ENCODE measurements at places on chromosomes 3 and 15.
A peak's percentile ranks its signal among the peaks of the same experiment; 100 is the strongest.

GRCh38 chr3:11914651-11915050 lies 68.0 kb upstream of the TAMM41 start:
- DNase-seq: no peak

DNA sequence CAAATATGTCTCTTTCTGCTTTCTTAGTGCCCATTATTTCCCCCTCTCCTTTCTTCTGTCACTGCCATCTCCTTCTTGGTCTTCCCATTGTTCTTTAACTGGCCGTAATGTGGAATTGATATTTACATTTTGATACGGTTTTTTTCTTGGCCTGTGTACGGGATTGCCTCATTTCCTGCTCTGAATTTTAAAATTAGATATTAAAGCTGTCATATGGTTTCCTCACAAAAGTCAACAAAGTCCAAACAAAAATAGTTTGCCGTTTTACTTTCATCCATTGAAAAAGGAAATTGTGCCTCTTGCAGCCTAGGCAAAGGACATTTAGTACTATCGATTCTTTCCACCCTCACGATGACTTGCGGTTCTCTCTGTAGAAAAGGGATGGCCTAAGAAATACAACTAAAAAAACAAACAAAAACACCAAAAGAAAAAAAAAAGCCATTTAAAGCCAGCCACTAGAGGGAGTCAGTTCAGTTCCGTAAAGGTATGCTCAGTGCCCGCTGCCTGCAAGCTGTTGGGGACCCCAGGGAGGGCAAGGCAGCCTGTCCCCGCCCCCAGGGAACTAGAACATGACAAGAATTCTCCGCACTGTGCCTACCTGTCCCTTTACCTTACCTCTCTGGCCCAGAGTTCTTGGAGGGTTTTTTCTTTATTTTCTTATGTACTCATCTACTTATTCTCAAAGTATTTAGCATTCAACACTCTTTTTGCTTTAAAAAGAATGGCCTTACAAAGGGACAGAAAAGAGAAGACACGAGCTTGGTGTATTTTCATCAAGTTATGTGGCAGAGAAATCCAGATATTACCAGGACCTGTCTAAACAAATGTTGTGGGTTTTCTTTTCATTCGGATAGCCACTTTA lies 30.0 kb upstream of the NR2E3 start:
- DNase-seq: no peak

DNA sequence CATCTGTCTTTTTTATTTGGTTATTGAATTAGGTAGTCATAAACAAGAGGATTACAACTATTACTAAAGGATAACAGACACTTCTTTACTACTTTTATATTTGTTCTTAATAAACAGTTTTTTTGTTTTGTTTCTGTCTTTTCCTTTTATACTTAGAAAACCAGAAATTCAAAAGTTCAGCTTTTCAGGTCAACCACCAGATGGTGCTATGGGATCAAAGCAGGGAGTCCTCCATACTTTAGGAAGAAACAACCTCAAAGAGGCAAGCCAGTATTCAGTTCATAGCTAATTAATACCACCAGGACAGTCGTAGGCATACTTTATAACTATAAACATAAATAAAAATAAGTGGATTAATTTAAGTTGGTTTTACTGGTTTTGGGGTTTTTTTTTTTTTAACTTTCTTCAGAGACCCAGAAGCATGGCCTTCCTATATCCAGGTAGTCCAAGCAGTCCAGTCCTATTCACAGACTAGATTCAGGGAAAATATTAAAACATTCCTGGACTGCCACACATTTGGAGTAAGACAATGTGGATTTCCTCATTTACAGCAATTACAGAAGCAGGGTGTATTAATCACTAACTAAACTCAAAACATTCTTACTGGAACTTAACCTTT lies 16.0 kb upstream of the EID1 start:
- peak; percentile 22 for DNase-seq

GRCh38 chr3:185251272-185251671 lies 2.6 kb downstream of the EHHADH start:
- no peak for DNase-seq

DNA sequence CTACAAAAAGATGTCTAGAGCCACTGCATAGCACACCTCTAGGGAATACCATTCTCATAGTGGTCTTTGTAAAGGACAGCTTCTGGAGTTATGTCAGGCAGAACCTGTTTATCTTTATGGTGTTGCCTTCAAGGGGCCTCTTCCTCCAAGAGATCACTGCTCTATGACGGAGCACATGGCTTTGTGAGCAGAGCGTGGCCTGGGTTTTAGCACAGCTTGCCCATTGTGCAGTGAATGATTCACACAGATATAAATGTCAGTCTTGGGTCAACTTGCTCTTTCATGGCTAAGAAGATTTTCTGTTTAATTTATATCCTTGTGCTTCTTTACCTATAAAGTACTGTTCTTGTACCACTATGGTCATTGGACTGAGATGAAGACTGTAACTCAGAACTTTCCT lies 41.5 kb upstream of the RBMS3 start:
- no peak for DNase-seq

DNA sequence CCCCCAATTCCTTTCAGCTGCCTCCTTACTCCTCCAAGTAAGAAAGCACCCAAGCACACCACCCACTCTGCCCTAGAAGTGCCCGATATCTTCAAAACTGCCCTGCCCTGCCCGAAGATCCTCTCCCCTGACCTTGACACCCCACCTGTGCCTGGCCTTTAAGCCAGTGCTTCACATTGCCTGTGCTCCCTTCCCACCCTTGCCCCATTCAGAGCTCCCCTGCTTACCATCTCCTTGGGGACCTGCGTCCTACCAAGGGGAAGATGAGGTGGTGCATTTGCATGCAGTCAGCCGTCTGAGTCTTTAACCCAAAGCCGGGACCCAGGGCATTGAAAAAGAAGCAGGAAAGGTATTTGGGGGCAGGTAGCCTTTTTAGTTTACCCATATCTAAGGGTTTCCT lies 73.5 kb upstream of the SLCO3A1 start:
- no peak for DNase-seq

GRCh38 chr3:45992133-45992729 lies 3.4 kb downstream of the FYCO1 start:
- no peak for DNase-seq

DNA sequence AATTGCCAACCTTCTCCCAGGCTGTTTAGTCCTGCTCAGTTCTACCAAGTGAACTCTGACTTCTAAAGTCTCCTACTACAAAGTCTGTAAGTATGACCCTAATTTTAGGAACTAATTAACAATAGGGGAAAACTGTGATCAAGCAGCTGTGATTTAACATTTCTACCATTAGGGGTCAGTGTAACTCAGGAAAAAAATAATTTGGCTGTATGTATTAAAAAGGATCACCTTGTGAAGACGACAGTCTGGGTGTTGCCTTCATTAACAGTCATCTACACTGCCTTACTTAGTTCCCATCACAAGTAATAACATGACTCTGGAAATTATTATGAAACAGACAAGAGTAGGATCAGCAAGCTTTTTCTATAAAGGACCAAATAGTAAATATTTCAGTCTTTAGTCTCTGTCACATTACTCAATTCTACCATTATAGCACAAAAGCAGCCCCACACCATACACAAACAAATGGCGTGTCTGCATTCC lies 4.2 kb upstream of the NPHP3 start:
- no peak for DNase-seq
